Common myeloid progenitor, CD34-positive (primary cell): ENCODE measurements at places on chromosomes 16 and 17.

- no peak for DNase-seq
These were observed 48.6 kb downstream of the SLC39A11 start for GRCh38 chr17:73043686-73044581.

GRCh38 chr17:70872103-70872502 is 702.8 kb downstream of the KCNJ2 start:
- no peak for DNase-seq

DNA sequence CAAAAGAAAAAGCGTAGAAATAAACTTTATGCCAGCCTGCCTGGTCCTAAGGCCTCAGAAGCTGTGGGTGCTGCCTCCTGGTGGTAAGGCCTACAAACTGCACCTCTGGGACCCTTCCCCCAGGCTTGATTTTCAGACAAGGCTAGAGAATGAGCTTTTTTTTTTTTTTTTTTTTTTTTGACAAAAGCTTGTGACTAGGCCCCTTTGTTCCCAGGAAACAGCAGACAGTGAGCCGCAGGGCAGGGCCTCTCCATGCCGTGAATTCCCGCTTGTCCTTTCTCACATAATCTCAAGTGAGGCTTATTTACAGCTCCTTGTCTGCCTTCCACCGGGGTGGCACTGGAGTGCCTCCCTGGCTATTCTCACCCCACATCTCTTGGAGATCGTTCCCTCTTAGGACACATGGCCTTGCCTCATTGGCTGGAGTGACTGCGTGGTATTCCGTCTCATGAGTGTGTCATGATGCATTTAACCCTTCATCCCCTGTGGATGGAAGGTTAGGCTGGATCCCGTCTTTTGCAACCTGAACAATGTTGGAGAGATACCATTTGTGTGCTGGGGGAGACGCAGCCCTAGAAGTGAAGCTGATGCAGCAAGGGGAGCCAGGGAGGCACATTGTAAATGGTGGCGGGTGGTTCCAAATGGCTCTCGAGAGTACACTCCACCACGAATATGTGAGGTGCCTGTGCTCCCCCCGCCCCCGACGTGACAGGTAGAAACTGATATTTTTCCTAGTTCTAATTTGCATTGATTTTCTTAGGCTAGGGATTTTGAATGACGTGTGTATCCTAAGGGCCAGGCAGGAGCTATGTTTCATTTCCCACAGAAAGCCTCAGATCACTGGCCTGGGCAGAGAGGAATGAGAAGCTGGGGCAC is 49.6 kb downstream of the USP22 start:
- DNase-seq: peak; percentile 84

DNA sequence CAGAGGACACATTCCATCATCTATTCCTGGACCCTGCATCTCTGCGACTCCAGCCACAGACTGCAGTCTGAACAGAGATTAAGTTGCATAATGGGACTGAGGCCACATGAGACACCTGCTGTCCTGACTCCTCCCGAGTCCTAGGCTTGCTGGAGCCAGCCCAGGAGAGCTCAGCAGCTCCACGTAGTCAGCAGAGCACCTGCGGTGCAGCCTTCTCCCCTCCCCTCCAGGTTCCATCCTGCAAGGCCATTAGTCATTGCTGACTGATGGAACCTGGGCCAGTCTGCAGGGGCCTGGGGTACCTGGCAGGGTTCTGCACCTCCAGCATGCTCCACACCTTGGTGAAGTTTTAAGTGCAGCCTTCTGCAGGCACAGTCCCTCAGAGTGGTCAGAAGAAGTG is 76.7 kb downstream of the PLD6 start:
- DNase-seq: no peak

DNA sequence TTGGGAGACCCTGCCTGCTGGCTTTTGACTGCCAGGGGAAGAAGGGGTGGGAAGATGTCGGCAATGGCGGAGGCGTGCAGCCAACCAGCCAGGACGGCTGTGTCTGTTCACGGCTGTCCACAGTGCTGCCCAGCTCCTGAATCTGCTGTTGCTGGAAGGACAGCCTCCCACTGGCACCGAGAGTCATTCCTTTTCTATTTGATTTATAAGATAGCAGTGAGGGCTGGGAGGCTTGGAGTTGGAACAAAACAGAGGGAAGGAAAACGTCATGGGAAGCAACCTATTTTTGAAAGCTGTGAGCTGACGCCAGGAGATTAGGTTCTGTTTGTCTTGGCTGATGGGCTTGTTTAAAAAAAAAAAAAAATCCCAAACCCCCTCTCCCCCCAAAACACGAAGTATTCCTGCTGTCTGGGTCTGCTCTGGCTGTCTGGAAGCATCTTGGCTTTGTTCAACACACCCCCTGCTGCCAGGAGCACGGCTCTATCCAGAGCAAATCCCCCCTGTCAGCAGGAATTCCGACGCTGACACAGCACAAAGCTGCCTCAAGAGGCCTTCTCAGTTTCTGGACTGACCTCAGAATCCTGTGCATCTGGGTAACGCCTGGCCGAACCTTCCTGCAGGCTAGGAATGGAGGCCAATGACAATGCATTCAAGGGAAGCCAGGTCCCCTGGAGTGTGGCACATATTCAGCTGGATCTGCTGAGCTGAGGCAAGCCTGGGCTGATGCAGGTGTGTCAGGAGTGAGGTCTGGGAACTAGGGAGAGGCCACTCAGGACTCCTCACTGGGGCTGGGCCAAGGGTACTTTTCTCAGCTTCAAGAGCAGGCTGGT is 41.0 kb upstream of the SREBF1 start:
- no peak for DNase-seq

- no peak for DNase-seq
These were observed 37.1 kb downstream of the TRIM25 start for GRCh38 chr17:56876766-56877179.

DNA sequence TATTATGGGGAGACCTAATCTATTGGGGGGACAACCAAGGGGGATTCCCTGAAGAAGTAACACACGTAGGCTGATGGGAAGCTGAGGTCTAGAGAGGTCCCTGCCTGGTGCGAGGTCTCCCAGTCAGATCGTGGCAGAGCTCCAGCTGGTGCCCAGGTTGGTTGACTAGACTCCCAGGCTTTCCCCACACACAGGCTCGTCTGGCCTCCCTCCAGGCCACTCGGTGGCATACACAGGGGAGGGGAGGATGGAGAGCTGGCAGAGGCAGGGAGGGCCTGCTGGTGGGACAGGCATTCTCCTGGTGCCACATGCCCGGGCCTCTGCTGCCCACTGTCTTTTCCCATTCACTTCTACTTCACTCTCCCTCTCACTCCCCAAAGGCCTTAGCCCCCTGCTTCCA is 8.5 kb upstream of the SOCS3 start:
- no peak for DNase-seq

GRCh38 chr17:77034677-77035424 is 105.9 kb upstream of the SEC14L1 start:
- no peak for DNase-seq

DNA sequence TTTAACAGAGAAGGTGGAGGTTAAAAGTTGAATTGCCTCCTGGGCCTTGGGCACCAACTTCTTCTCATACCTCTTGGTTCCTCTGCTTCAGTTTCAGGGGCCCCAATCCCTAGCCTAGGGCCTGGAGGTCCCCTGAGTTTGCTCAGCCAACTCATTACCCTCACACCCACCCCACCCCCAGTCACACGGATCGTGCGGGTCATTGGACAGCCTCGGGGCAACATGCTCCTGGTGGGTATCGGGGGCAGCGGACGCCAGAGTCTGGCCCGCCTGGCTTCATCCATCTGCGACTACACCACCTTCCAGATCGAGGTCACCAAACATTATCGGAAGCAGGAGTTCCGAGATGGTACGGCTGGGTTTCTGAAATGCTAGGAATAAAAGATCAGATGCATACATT is 36.0 kb upstream of the KDM6B start:
- no peak for DNase-seq

DNA sequence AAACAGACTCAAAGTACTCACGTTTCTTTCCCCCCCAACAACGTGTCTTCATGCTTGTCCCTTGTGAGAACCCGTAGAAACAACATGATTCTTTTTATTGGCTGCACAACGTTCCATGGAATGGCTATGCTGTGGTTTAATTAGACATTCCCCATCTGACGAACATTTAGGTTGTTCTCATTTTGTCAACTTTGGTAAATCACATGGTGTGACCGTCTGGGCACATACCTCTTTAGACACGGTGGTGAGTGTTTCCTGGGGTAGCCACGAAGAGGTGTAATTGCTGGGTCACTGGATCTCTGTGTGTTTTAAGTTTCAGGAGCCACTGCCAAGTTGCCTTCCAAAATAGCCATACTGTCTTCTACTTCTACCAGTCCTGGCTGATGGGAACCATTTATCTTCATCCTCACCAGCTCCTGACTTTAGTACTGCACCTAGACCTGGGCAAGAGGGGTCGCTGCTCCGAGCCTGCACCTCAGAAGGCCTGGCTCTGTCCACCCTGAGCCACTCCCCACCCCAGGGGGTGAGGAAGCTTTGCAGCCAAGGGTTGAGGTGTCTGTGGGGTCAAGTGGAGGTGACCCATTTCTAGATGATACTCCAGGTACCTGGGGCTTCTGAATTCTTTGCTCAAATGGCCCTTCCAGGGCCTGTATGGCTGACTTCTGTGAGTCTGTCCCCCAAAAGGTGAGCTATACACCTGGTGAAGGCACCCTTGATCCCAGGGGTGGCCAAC is 84.7 kb downstream of the IRX5 start:
- no peak for DNase-seq

DNA sequence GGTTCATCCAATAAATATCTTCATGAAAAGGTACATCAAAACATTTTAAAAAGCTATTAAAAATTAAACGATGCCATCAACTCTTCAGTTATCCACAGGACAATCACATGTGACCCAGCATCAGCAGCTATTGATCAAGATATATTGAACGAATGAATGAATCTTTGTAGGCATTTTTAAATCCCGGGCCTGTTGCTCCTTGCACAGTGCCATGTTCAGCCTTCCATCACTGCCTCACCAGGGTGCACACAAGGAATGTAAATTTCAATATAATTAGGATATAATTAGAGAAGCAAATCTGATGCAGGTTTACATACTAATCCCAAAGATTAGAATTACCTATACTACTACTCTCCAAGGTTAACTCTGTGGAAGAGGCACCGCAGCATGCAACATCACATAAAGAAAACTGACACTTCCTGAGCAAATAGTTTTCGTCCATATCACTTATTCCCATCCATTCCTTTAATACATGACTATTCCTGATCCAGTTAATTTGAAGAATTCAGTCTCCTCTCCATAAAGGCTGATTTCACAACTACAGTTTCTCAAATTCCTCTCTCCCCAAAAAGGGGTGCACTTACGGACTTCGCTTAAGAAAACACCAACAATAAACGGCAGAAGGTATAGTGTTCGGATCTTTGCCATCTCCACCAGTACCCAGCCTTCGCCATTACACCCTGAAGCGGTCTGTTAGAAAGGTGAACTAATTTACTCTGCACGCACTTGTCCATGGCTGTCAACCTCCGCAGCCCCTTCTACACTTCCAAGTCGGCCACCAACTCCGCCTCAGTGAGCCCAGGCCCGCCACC is 938 bp downstream of the NCOR1 start:
- no peak for DNase-seq

- DNase-seq: no peak
These were observed 17.6 kb downstream of the NUP93 start for GRCh38 chr16:56747486-56748045.

- DNase-seq: no peak
These were observed 56.5 kb upstream of the ZNF750 start for GRCh38 chr17:82896071-82897000.

DNA sequence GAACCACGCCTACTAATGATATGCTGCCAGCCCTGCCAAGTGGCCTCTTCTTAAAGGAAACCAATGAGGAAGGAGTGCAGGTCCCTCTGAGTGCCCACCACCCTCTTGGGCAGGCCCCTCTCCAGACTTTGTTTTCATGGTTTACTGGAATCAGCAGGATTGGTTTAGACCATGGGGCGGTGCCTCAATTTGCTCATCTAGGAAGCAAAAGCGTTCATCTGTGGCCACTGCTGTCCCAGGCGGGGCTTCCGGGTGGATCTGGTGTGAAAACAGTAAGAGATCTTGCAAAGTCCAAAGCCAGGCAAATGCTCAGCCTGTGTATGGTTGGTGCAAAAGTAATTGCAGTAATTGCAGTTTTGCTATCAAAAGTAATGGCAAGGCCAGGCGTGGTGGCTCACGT is 71.3 kb downstream of the AMFR start:
- no peak for DNase-seq
